ENCODE measurements at places on chromosomes 3 and 15.

- no peak for DNase-seq
These were observed 78.5 kb upstream of the DLG1 start for GRCh38 chr3:197376735-197377555.

DNA sequence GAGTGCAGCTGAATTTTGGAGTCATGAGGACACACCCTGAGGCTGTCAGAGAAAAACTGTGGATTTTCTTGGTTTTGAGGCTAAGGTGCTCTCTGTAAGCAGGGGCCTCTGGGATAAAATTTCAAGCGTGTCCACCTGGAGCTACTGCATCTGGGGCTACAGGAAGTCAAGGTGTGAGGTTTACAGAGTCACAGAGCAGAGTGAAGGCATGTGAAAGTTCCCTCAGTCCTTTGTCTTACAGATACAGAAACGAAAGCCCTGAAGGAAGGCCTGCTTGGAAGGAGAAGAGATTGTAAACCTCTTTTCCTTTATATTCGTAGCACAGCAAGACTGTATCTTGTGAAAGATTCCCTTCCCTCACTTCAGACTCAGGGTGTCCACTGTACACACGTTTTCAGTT is 138.6 kb downstream of the OPA1 start:
- DNase-seq = no peak

GRCh38 chr3:167653760-167654159 is at the start of gene WDR49:
WDR49 (minus strand) TSS chr3:167653942; CDS start chr3:167653425, 517 bp downstream.
- no peak for DNase-seq

- DNase-seq = no peak
These were observed 641.8 kb downstream of the FHIT start for GRCh38 chr3:60609446-60609845.

GRCh38 chr15:43957724-43958123 is 130.9 kb downstream of the WDR76 start:
- no peak for DNase-seq

GRCh38 chr3:196503196-196504076 is at the start of gene RNF168:
RNF168 (minus strand) TSS chr3:196503768; CDS start chr3:196503173, 595 bp downstream.
- DNase-seq = peak; percentile 96

DNA sequence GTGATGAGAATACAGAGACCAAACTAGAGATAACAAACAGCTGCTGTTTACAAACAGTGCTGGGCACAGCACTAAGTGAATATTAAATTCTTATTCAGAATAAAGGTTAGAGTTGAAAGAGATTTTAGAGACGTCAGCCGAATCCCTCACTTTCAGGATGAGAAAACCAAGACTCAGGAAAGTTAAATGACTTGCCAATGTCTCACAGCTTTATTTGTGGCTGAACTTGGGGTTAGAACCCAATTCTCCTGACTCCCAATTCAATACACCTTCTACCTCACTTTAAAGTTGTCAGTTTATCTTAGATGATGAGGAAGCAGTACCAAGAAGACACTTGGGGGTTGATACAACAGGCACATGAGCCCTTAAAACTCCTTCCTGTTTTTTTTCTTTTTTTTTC is 180.9 kb downstream of the GAP43 start:
- DNase-seq = no peak

GRCh38 chr3:186216900-186217819 is 108.3 kb upstream of the ETV5 start:
- DNase-seq = no peak

- no peak for DNase-seq
These were observed 35.4 kb downstream of the PRTG start for GRCh38 chr15:55707518-55707917.

GRCh38 chr3:31922962-31923361 is 58.1 kb downstream of the OSBPL10 start:
- no peak for DNase-seq

DNA sequence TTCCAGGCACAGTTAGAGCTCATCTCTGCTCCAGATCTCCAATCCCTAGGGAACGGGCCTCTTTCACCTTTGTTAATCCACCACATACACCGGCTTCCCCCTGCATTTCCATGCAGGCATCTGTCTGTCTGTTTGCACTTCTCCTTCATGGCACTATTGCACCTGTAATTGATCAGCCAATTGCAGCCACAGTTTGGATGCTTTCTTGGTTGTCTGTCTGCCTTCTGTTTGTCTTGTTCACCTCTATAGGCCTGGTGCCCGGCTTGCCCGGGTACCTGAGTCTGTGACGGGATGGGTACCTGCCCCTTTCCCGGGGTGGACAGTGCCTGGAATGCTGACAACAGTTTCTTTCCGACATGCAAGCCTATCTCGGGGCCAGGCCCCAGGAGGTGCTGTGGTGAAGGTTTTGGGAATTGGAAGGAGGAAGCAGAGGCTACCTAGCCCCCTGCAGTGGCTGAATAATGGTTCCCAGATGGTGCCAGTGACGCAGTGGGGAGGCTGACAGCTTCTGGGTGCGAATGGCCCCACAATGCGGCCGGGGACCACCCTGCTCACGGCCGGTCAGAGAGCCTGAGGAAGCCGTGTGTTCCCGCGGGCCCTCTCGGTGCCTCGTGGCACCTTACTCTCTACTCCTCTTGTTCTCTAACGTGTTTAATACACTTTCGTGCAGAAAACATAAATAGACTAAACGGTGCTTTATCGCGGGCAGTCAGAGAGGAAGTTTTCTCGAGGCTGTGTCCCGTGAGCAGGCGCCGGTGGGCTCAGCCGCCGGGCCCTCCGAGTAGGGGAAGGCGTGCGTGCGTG is 31.3 kb upstream of the RAB6B start:
- no peak for DNase-seq

GRCh38 chr15:74121039-74121438 is 9.3 kb upstream of the ISLR2 start:
- DNase-seq = no peak

DNA sequence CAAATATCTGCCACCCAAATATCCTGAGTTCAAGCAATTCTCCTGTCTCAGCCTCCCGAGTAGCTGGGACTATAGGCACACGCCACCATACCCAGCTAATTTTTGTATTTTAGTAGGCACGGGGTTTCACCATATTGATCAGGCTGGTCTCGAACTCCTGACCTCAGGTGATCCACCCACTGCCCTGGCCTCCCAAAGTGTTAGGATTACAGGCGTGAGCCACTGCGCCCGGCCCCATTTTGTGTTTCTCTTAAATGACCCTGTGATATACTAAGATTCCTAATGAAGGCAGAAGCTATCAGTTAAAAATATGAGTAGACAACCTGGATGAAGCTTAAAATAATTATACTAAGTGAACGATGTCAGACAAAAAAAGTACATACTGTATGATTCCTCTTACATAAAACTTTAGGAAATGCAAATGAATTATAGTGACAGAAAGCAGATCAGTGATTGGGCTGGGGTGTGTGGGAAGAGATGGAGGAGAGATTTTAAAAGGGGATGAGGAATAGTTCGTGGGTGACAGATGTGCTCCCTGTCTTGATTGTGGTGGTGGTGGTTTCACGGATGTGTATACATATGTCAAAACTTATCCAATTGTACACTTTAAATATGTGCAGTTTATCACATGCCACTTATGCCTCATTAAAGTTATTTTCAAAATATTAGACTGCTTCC is 3.8 kb upstream of the KLHL40 start:
- no peak for DNase-seq

DNA sequence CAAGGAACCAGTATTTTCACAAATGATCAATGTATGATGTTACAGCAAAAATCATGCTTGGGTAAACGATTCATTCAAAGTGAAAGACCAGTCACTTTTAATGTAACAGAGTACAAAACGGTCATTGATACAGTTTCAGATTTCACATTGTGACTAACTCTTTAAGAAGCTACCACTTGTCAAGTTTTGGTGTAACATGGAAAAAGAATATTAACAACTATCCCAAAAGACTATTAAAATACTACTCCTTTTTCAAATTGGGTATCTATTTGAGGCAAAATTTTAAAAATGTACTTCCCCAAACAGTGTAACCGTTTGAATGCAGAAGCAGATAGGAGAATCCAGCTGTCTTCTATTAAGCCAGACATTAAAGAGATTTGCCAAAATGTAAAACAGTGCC is 31.7 kb downstream of the AKAP13 start:
- DNase-seq = no peak

GRCh38 chr3:105827959-105828358 is 40.9 kb downstream of the CBLB start:
- no peak for DNase-seq

DNA sequence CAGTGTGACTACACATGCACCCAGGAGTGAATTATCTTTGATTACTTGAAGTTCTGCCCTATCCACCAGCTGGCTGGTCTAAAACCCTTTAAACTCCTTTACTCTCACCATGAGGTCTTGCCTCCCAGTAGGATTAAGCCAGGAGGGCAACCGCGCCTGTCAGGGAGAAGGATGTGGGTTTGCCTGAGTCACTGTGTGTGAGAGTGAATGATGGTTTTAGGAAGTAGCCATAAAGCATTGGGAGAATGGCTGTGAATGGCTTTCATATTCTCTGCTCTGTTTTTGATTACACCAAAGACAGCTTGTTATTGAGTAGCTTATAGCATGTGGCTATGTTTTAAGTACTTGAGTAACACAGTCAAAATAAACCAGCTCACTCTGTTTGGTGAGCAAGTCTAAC is 637.7 kb upstream of the TBL1XR1 start:
- no peak for DNase-seq

DNA sequence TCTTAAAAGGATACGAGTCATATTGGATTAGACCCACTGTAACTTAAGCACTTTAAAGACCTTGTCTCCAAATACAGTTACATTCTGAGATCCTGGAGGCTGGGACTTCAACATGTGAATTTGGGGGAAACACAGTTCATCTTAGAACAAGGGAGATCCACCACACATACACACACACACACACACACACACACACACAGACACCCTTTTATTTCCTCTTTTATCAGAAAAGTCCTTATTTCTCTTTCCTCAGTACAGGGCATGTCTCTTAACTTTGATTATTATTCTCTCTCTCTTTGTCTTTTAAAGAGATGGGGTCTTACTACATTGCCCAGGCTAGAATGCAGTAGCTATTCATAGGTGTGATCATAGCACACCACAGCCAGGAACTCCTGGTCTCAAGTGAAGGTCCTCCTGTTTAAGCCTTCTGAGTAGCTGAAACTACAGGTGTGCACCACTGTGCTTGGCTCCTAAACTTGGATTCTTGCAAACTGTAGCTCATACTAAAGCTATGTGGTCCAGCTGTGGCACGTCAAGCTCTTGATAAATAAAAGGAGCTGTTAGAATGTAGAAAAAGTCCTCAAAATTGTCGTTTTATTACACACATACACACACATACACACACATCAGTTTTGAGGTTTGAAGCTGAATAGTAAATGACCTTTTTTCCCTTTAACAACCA is 7.4 kb downstream of the GOLM2 start:
- no peak for DNase-seq

DNA sequence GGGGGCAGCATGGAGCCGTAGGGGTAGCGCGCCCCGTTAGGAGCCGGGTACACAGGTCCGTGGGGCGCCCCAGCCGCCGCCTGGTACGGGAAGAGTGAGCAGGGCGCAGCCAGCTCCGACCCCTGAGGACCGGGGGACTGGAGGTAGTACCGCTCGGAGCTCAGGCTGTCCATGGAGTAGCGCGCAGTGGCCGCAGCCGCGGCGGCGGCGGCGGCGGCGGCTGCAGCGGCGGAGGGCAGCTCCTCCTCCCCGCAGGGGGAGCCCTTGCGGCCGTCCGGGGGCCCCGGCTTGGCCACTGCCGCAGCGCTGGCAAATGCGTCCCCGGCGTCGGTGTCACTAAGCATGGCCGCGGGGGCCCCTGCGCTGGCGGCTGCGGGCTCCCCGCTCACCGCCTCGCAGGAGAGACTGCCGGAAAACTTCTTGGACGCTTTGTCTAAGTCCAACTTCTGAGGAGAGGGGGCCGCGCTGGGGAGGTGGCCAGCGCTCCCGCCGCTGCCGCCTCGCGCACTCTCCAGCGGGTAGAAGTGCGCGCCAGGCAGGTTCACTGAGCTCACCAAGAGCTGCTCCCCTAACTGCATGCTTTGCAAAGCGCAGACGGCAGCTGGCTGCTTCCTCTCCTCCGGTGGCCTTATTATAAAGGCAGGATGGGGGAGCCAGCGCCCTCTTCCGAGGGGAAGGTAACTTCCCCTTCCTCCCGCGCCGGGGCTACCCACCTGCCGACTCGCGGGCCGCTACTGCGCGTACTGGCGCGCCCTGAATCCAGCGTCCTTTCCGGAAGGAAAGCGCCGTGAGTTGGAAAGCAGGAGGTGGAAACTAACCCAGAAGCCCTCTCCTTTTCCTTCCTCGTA is at the start of gene EOMES:
TSS of gene EOMES (minus strand) at position 607 of the 848 bp plus-strand sequence. CDS start at position 578, 29 bp downstream.
- DNase-seq = no peak

All from coronary artery (tissue), 2 donors.